GM12865 (cell line): ENCODE measurements at places on chromosomes 16 and 17.

GRCh38 chr17:1422885-1423284, 22.9 kb upstream of the YWHAE start:
- no peak for DNase-seq

DNA sequence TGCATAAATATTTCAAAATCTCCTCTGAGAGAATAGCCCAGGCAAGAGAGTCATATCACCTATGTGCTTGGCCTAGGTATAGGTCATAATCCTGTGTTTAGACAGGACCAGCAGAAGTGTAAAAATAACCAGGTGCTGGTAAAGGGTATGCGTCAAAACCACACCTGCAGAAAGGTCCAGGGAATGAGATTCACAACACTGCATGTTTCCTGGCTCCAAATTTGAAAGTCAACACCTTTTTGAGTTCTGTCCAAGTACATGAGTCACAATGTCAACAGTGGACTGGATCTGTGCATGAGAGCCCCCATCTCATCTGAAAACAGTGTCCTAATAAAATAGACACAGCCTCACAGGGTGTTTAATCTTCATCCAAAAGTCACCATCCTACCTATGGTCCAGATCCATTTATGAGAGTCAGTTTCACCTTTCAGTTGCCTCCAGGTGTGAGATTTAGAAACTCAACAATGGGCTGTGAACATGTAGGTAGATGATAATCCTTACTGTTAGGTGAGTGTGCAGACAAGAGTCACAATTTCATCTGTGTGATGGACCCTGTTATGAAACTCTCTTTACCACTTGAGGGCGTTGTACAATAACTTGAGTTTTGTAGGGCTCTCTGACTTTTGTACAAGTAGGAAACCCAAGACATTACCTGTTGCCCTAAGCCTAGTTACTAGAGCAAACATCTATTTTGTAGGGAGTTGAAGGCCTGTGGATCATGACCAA, 2100.7 kb downstream of the TP53TG3F start:
- no peak for DNase-seq

DNA sequence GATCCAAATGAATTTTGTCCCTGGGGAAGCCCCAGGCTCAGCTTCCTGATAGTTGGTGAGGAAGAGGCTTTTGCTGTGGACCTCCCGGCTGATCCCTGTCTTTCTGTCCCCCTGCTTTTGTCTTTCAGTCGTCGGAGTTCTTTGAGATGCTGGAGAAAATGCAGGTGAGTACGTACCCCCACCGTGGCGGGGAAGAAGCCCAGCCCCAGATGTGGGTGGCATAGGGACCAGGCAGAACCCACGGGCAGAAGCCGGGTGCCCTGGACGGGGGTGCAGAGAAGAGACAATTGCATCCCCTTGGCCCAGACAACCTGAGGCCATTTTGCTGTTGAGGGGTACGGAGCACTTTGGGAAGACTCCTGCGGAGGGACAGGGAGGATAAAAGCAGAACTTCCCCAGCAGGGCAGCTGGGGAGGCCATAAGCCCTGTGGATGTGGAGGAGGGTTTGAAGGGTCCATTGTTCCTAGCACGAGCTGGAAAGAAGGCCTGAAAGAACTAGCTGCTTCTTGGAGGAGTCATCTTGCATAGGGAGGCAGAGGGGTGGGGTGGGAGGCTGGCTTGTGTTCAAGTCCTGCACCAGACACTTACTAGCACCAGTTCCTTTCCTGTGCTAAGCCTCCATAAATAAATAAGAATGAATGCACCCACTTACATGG, 105.6 kb downstream of the OR1D5 start:
- DNase-seq, result no peak

GRCh38 chr17:28475151-28475900, 1.9 kb downstream of the SLC13A2 start:
- DNase-seq, result no peak

DNA sequence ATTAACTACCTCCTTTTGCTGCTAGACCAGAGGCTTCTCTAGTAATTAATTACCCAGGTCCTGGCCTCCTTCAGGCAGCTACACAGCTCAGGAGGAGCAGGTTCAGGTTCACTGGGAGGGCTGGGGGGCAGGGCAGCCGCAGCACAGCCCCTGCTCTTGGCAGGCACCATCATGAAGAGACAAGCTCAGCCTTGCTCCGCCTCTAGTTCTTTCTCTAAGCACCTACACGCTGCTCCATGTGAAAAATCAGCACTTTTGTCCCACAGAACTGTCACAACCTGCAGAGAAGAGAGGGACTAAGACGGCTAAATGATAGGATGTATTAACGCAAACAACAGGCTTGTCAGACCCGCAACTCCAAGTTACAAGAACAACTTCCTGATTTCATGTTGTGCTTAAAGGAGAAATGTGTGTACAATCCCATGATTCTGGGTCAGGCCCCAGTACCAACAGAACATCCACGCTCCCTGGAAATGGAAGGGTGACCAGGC, 53.4 kb downstream of the GRB2 start:
- DNase-seq, result peak; percentile 38

DNA sequence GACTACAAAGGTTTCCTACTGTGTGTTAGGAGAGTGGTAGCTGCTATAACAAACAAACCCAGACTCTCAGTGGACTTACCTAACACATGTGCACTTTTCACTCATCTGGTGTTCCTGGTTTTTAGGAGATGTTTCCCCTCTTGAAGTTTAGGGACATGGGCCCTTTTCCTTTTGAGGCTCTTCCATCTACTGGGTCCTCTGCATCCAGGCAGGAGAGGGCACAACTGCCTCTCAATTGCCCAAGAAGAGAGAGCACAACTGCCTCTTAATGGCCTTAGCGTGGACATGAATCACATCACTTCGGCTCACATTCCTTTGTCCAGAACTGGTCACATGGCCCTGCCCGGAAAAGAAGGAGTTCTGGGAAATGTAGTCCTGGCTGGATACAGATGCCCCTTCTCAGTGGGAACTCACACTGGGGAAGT, 9.8 kb upstream of the TNRC6C start:
- no peak for DNase-seq

DNA sequence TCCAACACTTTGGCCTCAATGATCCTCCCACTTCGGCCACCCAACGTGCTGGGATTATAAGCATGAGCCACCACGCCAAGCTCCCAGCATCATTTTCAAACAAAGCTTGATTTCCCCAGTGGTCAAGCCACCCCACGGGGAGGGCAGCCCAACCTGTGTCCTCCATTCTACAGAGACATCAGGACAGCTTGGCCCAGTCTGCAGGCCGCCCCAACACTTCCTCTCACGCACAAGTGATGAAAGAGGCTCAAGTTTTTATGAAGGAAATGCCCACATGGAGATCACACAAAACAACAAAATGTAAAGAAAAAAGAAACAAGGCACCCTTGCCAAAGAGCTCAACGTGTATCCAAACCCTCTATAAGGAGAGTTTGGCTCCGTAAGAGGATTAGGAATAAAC, 112.4 kb downstream of the XYLT1 start:
- no peak for DNase-seq

GRCh38 chr17:27618417-27618816, 12.6 kb upstream of the LGALS9 start:
- DNase-seq, result no peak

DNA sequence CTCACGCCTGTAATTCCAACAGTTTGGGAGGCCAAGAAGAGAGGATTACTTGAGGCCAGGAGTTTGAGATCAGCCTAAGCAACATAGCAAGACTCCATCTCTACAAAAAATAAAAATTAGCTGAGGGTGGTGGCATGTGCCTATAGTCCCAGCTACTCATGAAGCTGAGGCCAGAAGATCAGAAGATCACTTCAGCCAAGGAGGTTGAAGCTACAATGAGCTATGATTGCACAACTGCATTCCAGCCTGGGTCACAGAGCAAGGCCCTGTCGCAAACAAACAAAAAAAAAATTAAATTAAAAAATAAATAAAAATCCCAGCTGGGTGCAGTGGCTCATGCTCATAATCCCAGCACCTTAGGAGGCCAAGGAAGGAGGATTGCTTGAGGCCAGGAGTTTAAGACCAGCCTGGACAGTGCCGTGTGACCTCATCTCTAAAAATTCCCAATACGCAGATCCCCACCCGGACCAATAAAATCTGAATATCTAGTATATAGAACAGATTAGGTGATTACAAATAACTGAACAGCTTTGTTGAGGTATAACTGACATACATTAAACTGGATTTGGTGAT, 18.2 kb upstream of the ATF7IP2 start:
- DNase-seq, result no peak

DNA sequence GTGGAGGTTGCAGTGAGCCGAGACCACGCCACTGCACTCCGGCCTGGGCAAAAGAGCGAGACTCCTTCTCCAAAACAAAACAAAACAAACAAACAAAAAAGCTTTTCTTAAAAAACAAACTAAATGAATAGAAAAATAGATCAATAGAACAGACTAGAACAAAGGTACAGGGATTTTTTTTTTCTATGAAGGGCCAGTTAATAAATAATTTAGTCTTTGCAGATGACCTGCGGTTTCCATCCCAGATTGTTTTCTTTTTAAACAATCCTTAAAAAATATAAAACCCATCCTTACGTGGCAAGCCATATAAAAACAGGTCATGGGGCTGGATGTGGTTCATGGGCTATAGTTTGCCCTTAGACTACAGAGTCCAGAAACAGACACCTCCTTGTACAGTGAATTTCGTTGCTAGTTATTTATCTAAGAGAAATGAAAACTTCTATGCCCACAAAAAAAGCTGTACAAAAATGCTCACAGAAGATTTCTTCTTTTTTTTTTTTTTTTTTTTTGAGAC, 45.4 kb downstream of the CREBBP start:
- no peak for DNase-seq

DNA sequence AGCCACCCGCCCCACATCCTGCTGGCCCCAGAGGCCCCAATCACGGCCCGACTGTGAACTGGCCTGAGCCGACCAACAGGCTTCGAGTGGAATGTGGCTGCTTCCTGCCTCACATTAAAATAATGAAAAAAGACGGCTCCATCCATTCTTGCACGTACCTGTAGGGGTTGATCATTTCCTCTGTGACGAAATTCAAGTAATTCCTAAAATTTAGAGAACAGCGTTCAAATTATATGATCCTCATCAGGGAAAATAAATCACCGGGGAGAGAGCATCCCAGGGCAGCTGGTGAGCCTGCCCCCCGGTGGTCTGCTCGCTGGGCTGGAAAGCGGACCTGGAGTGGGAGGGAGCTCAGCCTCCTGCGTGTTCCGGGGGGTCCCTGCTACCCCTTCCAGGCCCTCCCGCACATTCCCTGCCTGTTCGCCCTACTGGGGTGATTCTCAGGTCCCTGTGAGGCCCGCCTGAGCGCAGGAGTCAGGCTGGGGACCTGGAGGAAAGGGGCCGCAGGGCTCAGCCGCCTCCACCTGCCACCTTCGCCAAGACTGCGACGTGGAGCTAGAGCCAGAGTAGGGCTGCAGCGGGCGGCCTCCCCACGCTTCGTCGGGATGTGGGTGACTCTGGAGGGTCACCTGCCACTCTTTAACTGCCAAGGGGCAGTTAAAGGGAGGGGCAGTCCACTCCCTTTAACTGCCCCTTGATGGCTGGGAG, 28.9 kb downstream of the SLC7A5 start:
- DNase-seq, result no peak

- no peak for DNase-seq
These were observed 26.1 kb upstream of the KDM8 start for GRCh38 chr16:27177031-27177774.

DNA sequence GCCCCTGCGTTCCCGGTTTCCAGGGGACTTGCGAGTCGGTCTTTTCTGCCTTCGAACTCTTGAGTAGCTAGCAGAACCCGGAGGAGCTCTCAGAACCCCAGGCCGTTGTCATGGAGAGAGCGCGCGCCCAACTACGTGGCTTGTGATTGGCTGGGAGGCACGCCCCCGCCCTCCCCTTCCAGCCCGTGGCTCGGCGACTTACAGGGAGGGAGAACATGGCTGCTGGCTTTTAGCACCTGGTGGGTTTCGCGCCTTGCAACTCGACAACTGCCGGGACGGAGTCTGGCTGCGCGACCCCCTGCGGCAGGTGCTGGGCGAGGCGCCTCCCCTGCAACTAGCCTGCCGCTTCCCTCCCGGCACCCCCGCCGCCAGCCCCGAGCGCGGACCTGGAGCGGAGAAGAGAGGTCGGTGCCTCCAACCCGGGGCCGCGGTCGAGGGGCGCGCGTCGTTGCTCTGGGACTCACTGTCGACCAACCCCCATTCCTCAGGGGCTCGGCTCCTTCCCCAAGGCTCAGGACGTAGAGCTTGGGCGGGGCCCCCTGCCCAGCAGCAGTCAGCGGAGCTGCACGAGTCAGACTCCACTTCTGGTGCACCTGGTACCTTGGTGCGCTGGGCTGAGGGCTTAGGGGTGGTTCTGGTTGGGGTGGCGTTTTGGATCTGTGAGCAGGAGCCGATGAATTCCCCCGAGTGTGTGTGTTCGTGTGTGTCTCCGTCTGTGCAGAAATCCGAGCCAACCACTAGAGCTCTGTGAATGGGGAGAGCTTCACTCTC, 9.0 kb upstream of the ZFP90 start:
- peak; percentile 95 for DNase-seq

- no peak for DNase-seq
These were observed 53.1 kb downstream of the AIPL1 start for GRCh38 chr17:6381526-6382465.

- peak; percentile 41 for DNase-seq
These were observed 66.4 kb upstream of the SMIM36 start for GRCh38 chr17:55577687-55578086.

DNA sequence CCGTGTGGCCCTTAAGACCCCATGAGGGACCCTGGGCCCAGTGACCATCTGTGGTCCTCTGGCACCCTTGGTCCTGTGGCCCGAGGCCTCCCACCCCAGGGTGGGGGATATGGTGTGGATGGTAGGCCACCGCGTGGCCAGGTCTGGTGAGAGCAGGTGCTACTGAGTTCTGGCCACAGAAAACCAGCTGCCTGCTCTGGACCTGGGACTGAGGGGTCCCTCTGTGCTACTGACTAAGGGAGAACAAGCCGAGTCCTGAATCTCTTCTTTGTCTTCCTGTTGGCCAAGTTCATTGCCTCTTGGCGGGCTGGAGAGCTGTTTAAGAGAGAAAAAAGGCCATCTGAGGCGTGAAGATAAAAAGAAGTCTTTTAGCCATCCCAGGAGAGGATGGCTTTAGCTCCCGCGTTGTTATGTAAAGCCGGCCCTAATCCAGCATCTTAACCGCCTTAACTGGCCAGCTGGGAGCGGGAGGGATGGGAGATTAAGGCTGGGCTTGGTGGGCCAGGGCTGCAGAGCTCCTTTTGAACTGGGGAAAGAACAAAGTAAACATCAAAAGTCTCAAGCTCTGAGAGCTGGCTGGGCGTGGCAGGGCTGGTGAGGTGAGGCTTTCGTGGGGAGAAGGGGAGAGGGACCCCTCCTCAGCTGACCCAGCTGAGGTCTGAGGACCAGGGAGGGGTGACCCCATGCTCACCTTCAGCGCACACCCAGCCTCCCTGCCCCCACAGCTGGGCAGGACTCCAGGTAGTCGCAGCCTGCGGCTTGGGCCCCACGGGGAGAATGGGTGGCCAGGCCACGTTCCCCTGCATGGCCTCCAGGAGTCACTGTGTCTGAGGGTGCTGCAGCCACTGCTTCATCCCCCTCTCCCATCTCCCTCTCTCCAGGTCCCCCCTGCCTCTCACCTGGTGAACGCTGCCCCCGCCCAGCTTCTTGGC, 62.4 kb downstream of the NKD1 start:
- DNase-seq, result no peak

GRCh38 chr17:16371742-16372141, 9.1 kb upstream of the UBB start:
- DNase-seq, result no peak
